Naive B cell (primary cell): ENCODE measurements at places on chromosomes 1 and 21.

- DNase-seq, result no peak
Observed at GRCh38 chr21:38303300-38303699, 46.5 kb downstream of the KCNJ15 start.

DNA sequence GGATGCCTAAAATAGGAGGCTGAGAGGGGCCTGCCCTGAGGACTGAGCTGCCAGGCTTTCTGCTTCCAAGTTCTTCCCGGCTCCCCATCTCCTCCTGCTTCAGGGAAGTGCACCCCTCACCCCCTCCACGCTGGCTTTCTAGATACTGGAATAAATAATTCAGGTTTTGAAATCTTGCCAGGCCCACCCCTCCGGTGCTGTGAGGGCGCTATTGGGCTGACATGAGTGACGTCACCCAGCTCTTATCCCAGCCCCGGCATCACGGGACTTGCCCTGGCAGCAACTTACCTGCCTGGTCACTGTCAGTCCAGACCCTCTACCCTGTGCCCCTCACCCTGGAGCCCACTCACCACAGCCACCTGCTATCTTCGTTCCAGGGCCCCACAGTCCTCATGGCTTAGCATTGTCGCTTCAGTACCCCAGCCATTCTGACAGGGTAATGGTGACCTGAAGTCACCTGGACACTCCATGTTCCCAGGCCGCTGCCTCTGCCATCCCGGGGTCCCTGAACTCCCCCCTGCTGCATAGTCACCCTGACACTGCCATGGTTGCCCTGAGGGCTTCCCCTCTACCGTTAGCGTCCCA is 819 bp upstream of the GPR3 start:
- no peak for DNase-seq

- no peak for DNase-seq
Observed at GRCh38 chr1:67789551-67789950, 43.7 kb downstream of the GNG12 start.

DNA sequence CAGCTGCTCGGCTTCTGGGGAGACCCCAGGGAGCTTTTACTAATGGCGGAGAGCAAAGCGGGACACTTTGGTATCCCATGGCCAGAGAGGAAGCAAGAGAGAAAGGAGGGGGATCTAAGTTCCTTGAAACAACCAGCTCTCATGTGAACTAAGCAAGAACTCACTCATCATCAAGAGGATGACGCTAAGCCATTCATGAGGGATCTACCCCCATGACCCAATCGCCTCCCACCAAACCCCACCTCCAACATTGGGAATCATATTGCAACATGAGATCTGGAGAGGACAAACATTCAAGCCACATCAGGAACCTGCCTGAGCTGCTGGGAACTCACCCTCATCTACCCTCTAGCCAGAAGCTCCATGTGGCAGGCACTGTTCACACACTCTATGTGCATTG is 372.1 kb upstream of the RUNX1 start:
- no peak for DNase-seq

DNA sequence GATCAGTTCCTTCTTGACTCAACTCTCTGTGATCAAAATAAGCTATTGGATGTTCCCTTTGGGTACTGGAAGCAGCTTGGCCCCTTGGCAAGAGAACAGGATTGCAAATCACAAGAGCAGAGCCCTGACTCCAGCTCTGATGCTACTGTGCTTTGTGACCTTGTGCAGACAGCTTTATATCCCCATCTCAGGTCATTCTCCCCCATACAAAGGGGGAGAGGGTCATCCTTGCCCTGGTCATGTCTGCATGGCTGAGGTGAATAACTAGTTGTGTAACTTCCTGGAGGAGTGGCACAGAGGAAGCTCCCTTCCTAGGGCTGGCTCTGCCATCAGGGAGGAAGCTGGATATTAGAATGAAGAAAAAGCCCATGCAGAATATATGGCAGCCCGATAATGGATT is 142.9 kb downstream of the DHRS3 start:
- no peak for DNase-seq

GRCh38 chr1:6099297-6099696 is 53.6 kb downstream of the KCNAB2 start:
- DNase-seq, result no peak

DNA sequence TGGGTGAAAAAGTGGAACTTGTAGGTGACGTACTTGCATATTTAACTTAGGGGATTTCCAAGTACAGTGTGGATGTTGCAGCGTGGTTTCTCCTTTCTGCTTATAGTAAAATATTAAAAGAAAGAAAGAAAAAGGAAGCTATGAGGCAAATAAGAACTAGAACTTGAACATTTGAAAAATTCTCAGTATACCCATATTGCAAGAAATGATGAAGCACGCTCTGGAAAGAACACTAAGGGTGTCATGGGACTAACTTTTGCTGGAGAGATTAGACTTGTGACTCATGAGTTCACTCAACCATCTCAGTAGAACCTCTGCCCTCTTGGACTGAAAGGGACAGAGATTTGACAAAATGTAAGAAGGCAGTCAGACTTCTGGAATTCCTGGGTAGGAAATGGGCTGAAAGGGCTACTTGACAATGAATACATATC is 704.5 kb upstream of the ADGRL4 start:
- DNase-seq, result peak; percentile 22

DNA sequence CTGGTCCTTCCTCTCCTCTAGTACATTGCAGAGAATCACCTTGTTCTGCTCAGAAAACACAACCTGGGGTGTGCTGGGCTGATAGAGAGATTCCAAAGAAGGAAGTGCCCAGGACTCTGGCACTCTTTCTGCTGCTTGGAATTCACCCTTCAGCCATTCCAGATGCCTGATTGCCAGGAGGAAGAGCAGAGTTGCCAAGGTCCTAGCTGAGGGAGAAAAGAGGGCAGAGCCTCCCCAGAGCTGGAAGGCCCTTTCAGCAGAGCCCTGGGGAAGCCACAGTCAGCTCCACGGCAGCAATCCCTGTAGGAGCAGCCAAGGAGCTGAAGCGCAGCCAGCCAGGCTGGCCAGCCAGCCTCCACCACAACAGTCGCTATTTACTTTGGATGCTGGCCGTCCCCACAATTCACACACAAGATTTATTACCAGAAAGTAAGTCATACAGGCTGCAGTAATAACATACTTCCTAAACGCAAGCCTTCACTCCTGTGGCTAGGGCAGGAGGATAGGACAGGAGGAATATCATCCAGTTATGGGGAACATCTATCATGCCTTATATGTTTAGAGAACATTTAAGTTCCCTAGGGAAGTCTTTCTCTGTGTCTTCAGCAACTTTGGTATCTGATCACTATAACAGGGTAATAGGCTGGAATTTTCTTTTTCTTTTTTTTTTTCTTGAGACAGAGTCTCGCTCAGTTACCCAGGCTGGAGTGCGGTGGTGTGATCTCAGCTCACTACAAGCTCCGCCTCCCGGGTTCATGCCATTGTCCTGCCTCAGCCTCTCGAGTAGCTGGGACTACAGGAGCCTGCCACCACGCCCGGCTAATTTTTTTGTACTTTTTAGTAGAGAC is 36.6 kb upstream of the SLC44A3 start:
- no peak for DNase-seq

- DNase-seq, result no peak
Observed at GRCh38 chr1:116234429-116234828, 123.2 kb downstream of the MAB21L3 start.

DNA sequence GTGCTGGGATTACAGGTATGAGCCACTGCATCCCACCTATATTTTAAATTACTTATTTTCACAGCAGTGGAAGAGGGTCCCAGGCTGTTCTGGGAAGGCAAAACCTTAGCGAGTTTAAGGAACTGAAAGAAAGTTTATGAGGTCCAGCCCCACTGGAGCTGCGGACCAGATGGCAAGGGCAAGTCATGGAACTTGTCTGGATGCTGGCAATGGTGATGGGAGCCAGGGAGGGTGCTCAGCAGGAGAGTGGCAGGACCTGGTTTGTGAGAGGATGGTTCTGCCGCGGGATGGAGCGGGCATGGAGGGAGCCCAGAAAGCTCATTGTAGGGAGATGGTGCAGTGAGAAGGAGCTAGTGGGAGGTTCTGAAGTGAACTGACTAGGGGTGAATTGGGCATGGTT is 50.6 kb upstream of the SLC45A1 start:
- DNase-seq, result no peak

GRCh38 chr1:164602480-164603093 is 43.6 kb downstream of the PBX1 start:
- DNase-seq, result no peak

GRCh38 chr1:198072177-198072576 is 84.6 kb upstream of the NEK7 start:
- no peak for DNase-seq

GRCh38 chr1:9112961-9113880 is 15.7 kb downstream of the GPR157 start:
- DNase-seq, result no peak

DNA sequence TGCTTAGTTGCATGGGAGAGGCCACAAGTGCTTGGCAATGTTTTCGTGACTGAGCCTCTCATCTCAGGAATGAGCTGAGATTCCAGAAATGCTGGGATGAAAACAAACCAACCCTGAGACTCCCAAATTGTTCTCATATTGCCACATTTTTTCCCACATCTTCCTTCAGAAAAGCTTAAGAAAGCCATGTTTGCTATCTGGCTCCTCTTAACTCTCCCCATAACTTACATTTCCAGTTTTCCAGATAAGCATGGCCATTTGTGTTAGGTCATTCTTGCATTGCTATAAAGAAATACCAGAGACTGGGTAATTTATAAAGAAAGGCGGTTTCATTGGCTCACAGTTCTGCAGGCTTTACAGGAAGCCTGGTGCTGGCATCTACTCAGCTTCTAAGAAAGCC is 17.2 kb downstream of the DSCAM start:
- no peak for DNase-seq
